ENCODE measurements at places on chromosomes 1 and 21.

GRCh38 chr1:152034654-152035538 is 1.9 kb downstream of the S100A11 start:
- no peak for DNase-seq

- DNase-seq, result peak; percentile 78
These were observed 43.2 kb downstream of the CNN3 start for GRCh38 chr1:94883691-94884090.

- DNase-seq, result no peak
These were observed 120.5 kb downstream of the RUNX1 start for GRCh38 chr21:34928637-34929036.

DNA sequence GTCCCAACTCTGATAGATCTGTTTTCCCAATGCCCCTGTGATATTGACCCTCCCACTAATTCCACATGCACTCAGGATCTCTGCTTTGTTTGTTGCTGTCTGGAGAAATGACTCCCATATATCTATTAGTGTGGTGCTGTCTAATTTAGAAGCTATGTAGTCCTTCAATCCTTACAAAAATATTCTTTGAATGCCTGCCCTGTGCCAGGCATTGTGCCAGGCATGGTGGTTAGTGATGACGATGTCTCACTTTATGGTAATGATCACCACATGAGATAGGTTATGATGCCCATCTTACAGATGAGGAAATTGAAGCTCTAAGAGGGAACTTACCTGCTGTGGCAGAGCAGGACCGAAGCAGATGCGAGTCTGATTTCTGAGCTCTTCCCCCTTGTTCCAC is 12.9 kb downstream of the MYOG start:
- no peak for DNase-seq

GRCh38 chr1:202210385-202210784 is 16.8 kb downstream of the LGR6 start:
- DNase-seq, result no peak

- no peak for DNase-seq
These were observed 3.3 kb downstream of the NCMAP start for GRCh38 chr1:24558902-24559791.

DNA sequence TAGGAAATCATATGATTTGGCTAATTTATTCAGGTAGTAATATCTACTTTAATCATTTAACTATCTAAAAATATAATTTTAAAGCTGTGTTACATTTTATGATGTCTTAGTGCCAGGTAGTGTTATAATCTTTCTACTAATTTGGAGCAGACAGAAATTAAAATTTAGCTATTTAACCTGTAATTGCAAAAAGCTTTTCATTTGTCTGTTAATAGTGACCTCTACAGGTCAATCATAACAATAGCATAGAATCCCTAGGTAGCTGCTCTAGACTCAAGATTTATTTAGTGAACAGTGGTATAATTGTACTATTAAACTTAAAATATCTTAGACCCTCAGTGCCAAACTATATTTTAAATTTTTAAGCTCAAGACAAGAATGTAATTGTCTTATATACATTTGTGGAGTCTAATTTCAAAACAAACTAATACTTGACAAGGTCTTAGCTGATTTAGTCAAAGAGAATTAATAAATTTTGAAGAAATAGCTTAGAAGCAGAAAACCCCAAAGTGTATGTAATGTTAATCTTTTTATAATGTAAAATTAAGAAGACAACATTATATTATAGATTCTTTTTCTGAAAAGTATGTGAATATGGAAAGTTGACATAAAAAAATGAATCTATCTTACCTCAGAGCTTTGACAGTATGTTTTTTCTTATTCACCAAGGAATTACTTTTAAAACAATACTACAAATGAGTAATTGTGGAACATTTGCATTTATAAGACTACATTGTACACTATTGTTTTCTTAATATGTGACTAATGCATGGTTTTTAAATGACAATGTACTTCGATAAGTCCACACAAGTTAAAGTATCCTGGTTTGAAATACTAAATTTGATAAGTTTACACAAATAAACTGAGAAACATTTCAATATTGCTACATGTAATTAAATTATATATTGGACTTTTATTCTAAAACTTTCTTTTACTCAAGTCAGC is 64.1 kb upstream of the RNPC3 start:
- no peak for DNase-seq

DNA sequence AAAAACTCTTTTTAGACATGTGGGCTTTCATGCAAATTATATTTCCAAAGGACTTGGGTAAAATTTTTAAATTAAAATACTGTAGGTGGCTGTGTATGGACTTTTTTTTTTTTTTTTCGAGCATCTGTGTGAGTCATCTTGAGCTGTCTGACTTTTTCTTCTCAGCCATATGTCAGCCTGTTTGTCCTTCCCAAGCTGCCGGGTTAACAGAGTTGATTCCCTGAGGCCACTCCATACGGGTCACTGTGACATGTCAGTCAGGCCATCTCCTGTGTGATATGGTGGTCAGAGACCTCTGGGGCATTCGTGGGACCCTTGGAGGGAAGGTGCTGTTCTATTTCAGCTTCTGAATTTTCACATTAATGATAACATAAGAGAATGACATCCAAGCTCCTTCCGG is 148.3 kb downstream of the KCNJ6 start:
- no peak for DNase-seq

DNA sequence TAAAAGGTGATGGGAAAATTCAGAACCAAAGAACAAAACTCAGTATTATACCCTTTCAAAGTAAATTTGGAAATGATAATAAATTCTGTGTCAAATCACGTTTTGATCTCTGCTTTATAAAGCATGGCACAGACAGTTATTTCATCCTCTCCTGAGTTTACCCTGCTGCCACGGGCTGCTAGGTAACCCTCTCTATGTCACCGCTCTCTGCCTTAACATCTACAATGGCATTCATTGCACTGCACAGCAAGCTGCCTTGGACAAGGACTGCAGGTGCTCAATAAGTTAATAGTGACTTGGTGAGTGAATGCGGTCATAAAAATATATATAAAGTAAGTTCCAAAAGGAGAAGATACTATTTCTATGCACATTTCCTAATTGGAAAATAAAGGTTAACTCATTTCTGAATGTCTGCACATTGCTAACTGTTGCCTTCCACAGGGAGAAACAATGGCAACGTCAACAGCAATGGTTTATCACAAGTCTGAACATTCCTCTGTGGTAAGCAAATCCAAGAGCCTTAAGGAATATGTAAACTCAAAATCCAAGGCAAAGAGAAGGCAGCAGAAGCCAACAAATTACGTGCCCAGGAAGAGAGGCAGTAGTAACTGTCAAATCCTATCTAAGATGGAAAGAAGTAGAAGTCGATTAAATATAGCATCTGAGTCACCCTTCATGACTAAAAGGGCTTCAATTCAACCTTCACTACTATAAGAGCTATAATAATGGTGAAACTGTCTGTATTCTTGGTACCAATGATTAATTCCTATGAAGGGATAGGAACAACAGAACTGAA is 19.4 kb downstream of the FYB2 start:
- no peak for DNase-seq
